Central memory CD4-positive, alpha-beta T cell (primary cell): ENCODE measurements at places on chromosomes 2 and 18.

DNA sequence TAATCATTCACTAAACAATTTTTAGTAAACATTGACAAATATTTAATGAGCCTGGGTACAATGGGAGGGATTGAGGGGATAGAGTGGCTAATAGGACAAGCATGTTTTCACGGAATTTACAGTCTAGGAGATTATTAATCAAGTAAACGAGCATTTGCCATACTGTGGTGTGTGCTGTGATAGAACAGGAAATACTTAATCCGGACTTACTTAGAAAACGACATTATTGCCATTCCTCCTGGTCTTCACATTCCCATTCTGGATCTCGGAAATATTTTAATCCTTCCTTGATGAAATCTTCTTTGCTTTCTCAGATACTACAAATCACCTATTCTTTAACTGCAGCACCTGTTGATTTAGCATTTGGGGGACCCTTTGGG lies 905 bp downstream of the TTLL4 start:
- no peak for DNase-seq

DNA sequence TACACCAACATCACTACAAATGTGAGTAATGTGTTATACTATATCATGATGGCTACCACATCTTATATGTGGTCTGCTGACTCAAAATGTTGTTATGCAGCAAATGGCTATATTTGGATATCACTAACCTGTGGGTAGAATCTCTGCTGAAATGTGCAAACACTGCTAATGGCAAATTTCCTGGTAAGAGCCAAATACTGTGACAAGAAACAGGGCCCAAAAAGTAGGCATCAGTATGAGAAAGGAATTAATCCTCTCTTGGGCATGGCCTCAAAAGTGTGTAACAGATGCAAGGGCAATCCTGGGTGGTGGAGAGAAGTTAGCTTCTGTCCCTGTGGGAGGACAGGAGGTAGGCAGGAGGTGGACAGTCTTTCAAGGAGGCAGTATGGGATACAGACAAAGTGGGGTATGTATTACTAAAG lies 13.3 kb downstream of the ATF2 start:
- DNase-seq: no peak

DNA sequence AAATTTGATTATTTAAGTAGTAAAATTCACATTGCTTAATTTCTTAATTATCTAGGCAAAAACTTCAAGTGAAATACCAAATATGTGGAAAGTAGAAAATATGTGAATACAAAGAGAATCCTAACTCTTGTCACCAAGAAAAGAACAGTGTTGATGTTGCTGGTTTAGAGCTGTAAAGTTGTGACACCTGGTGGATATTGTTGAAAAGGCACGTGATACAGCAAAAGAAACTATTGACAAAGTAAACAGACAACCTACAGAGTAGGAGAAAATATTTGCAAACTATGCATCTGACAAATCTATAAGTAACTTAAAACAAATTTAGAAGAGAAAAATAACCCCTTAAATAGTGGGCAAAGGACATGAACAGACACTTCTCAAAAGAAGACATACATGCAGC lies 25.6 kb upstream of the ZC3H15 start:
- no peak for DNase-seq

DNA sequence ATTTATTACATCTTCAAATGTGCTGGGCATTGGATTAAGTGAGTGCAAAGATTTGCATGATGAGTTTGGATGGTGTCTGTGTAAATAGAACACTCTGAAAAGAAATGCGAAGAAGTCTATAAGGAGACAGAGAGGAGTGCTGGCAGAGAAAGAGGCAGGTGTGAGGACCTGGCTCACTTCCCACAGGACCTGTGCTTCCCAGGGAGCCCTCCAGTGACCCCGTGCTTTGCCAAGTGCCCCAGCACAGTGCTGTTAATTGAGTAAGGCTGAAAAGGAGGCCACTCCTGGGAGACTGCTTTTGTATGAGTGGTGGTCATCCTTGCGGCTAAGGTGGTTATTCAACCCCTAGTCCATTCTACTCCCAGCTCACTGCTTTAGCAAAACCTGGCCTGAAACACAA lies 230.8 kb downstream of the OSR1 start:
- no peak for DNase-seq

DNA sequence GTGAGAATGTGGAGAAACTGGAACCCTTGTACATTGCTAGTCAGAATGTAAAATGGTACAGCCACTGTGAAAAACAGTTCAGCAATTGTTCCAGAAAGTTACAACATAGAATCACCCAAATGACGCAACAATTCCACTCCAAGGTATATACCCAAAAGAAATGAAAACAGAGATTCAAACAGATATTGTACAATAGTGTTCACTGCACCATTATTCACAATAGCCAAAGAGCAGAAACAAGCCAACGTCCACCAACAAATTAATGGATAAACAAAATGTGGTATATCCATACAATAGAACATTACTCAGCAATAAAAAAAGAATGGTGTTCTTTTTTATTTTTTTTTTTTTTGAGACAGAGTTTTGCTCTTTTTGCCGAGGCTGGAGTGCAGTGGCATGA lies 10.9 kb downstream of the CLASP1 start:
- no peak for DNase-seq

DNA sequence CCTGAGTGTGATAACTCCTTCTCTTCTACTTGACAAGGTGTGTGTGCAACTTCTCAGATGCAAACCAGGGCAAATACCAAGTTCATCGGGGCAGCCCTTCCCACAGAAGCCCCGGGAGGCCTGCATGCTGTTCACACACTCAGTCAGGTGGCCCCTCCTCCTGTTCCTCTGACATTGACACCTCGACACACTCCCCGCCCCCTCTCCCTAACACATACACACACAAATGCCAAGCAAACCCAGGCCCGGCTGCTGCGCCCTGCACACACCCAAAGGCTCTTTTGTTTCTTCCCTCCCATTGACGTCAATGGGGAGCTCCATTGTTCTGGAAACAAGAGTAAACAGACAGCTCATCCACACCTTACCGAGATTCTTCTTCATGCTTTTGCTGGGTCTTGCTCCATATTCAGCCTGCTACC lies 1.7 kb upstream of the PER2 start:
- DNase-seq: no peak

GRCh38 chr18:77572537-77572936 lies 322.9 kb downstream of the GALR1 start:
- no peak for DNase-seq

DNA sequence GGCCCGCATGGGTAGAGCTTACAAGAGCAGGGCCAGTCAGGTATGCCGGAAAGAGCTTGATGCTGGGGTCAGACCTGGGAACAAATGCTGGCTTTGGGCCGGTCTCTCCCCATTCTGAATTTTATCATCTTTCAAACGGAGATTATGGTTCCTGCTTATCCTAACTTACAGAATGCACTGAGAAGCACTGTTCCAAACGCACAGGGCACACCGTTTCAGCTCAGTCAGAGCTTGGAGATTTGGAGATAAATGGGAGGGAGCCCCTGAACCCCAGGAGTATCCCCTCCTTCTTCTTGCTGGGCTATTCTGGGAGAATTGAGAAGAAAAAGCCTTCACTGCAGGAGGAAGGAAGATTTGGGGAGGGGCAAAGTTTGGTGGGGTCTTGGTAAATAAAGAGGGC lies 169.4 kb downstream of the DDX1 start:
- DNase-seq: no peak

DNA sequence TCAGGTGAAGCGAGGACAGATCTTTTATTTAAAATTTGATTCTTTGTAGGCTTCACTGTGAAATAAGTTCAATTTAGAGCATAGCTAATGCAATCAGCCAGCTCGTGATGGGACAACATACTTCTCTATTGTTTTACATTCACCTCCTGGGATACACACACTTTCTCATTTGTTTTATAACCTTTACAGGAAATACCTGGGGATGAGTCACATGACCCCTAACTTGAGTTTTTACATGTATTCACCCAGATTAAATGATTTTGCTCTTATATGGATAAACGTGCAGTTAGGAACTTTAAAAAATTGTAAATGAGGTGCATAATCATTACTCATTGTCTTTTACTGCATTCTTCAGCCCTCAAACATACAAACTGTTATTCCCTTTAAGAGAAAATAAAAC lies 152.1 kb downstream of the NEDD4L start:
- no peak for DNase-seq

DNA sequence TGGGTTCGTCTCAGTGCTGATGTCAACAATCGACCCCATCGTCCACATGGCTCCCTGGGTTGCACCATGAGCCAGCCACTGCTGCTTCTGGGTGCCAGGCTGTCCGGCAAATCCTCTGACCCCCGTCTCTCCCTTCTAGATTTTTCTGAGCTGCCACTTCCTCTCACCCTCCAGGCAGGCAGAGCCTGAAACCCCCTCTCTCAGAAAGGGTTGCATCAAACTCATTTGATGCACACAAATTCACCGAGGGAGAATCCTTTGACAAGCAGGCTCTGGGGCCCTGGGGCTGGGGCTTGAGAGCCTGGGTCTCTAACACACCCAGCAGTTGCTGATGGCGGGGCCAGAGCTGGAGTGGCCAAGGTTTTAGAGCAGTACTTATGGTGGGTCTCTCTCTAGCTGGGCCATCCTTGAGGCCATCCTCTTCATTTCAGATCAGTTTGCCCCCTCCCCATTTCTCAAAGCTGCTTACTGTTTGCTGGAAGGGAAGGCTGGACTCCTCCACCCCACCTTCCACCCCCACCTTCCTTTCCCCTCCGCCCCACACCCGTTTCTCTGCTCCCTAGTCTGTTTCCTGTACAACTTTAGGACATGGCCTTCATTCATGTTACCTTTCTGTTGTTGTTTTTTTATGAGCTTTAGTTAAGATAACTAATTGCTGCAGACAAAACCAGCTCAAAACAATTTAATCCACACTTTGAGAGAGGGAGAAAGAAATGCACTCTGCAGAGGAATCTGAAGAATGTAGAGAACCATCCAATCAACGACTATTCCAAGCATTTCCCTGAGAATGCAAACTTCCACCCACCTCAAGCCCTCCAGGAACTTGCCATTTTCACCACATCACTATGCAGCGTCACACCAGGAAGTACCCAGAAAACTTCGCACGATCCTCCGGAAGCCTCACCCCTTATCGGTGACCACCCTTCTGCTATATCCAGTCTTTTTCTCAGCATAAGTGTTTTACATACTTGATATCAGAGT lies 69.5 kb downstream of the ARL4C start:
- DNase-seq: peak; percentile 35

DNA sequence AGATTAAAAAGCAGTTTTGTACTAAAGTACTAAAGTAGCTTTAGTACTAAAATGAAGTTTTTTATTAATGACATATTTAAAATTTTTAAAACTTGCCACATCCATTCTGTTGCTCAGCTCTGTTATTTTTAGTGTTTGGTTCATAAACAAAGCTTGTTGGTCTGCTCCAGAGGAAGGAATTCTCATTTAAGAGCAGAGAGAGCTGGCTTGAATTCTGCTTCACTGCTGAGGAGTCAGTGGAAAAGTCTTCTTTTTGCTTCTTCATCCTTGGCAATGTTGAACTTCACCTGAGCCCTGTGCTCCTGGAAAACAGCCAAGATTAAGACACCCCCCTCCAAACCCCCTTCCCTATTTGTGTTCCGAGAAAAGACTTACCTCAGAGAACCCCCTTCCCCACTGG lies 40.6 kb downstream of the TMEM87B start:
- DNase-seq: no peak

- no peak for DNase-seq
Observed at GRCh38 chr2:177118636-177119035, 94.0 kb upstream of the HNRNPA3 start.
